Activated naive CD8-positive, alpha-beta T cell treated with anti-CD3 and anti-CD28 coated beads for 36 hours (primary cell): ENCODE measurements at places on chromosomes 16 and 17.

GRCh38 chr17:69581061-69581961 is 166.8 kb downstream of the MAP2K6 start:
- DNase-seq = peak; percentile 10

- DNase-seq = no peak
Observed at GRCh38 chr16:84690088-84690819, 9.5 kb upstream of the USP10 start.

DNA sequence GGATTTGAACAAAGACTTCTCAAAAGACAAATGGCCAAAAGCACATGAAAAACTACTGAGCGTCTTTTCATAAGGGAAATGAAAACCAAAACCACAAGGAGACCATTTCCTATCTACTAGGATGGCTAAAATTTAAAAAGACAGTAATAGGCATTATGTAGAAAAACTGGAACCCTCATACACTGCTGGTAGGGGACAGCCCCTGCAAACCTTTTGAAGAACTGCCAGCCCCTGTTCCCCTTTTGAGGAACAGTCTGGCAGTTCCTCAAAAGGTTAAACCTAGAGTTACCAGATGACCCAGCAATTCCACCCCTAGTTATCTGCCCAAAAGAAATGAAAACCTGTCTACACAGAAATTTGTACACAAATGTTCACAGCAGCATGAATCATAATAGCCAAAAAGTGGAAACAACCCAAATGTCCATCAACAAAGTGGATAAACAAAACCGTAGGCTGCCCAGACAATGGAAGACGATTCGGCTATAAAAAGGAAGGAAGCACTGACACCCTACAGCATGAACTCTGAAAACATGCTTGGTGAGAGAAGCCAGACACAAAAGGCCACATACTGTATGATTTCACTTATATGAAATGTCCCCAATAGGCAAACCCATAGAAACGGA is 22.9 kb downstream of the CDIP1 start:
- DNase-seq = no peak

DNA sequence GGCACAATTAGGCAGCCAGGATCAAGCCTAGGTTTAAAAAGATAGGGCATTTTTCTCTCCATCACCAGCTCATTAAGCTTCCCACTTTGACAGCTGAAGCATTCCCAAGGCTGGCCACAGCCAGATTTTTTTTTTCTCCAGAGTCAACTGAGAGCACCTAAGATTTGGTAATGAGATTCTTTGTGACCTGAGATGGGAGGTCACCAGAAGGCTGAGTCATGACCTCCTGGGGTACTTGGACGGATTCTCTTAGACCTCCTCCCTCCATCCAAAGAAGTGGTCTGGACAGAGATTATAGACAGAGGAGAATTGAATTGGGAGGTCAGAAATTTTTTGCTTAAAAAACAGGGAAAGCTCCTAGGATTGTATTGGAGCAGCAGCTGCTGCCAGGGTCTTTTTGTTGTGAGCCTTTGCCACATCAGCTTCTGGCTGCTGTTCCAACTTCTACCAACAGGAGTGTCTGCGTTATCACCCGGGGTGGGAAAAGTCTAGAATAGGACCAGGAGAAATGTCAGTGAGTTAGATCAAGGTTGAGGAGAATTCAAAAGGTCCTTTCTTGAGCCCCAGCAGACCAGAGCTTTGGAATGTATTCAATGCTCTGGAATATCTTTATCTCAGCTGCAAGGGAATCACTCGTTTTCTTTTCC is 221.2 kb upstream of the N4BP1 start:
- no peak for DNase-seq

DNA sequence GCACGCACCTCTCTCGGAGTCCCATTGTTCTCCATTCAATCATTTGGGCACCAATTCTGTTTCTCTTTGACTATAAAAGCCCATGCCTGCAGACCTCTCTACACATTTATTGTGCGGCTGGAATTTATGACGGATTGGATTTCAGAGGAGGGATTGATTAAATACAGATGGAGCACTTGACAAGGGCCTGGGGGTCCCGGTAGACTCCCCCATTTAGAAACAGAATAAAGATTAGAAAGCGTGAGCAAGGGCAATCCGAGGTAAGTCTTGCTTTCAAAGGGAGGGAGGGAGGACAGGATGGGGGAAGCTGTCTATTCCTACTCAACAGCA is 15.1 kb upstream of the PITPNM3 start:
- no peak for DNase-seq

- no peak for DNase-seq
Observed at GRCh38 chr16:85327731-85328675, 215.7 kb upstream of the CIBAR2 start.

DNA sequence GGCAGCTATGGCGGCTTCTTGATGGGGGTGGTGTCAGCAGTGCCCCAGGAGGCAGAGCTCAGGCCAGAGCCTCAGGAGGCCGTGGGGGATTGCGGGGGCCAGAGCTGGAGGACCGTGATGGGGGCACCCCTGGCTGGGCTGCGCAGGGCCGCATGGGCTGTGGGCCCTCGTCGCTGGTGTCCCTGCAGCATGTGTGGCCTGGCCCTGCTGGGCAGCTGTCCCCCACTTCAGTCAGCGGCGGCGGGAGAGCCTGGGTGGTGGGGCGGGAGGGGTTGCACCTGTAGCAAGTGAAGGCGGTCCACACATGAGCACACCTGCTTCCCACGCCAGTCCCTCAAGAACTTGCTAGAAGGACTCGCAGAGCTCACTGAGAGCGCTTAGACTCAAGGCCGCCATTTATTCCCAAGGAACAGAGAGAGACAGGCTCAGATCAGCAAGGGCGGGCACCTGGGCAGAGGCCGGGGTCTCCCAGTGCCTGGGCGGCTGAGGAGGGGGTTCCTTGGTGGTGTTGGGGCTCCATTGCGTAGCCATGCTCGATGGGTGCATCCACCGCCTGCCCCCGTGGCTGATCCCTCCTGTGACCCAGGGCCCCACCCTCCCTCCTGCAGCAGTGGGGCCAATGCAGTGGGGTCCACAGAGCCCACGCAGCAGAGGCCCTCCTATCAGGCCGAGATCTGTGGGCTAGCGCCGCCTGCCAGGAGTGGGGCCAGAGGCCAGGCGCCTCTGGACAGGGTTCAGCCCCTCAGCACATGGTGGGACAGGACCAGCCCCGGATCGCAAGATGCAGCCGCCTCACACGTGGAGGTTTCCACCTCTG is 15.7 kb downstream of the PRSS27 start:
- DNase-seq = no peak

GRCh38 chr17:39926588-39927100 is 757 bp downstream of the ORMDL3 start:
- peak; percentile 67 for DNase-seq

GRCh38 chr16:11386791-11387546 is 41.7 kb downstream of the RMI2 start:
- DNase-seq = no peak

GRCh38 chr17:40062329-40063186 is at the start of gene THRA:
THRA (plus strand) TSS chr17:40062965; CDS start chr17:40074489, 11,524 bp downstream.
- peak; percentile 82 for DNase-seq

DNA sequence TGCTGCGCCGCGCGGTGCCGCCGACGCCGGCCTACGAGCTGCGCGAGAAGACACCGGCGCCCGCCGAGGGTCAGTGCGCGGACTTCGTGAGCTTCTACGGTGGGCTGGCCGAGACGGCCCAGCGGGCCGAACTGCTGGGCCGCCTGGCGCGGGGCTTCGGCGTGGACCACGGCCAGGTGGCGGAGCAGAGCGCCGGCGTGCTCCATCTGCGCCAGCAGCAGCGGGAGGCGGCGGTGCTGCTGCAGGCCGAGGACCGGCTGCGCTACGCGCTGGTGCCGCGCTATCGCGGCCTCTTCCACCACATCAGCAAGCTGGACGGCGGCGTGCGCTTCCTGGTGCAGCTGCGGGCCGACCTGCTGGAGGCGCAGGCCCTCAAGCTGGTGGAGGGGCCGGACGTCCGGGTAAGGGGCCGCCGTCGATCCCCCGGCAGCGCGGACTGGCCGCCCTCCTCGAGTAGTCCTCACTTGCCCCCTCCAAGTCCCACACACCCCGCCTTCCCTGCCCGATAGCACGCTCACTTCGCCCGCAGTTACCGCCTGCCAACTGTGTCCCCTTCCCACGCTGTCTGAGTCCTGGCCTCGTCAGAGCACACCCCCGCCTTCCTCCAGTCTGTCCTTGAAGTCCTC is 470 bp downstream of the MLYCD start:
- peak; percentile 45 for DNase-seq

- no peak for DNase-seq
Observed at GRCh38 chr17:66371561-66371960, 69.1 kb downstream of the PRKCA start.

GRCh38 chr16:72649254-72649944 is 398.5 kb downstream of the ZFHX3 start:
- DNase-seq = no peak

DNA sequence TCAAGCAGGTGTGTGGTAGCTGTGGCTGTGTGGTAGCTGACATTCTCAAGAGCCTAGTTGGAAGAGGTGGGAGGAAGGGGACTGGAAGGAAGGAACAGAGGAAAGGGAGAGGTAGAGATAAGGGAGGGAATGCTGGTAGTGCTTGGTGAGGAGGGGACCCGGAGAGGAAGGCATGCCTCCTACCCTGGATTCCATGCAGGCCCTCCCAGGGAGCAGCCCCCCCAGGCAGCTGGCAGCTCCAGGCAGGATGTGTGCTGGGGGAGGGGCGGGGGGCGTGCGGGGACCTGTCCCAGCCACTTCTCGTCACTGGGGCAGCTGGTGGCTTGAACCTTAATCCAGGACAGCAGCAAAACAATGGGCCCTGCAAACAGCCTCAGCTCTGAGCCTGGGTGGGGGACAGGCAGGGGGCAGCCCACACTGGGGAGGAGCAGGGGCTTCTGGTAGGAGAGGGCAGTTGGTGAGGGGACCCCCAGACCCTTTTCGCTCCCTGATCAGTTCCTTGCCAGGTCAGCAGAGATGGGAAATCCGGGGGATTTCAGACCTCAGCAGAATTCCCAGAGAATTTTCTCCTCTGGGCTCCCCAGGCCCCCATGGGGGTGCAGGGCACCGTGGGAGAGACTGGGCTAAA is 27.1 kb downstream of the ARHGAP23 start:
- no peak for DNase-seq

GRCh38 chr16:20871941-20872815 is 28.0 kb downstream of the DCUN1D3 start:
- no peak for DNase-seq

GRCh38 chr16:89106533-89107202 is 13.0 kb downstream of the ACSF3 start:
- DNase-seq = no peak

DNA sequence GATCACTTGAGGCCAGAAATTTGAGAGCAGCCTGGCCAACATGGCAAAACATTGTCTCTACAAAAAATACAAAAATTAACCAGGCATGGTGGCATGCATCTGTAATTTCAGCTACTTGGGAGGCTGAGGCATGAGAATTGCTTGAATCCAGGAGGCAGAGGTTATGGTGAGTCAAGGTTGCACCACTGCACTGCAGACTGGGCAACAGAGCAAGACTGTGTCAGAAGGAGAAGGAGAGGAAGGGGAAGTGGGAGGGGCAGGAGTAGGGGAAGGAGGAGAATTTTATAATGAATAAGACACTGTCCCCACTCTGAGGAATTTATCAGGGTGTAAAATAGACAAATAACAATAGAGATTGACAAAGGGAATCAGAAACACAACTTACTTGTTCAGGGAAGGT is 440.6 kb upstream of the DYNLRB2 start:
- no peak for DNase-seq

DNA sequence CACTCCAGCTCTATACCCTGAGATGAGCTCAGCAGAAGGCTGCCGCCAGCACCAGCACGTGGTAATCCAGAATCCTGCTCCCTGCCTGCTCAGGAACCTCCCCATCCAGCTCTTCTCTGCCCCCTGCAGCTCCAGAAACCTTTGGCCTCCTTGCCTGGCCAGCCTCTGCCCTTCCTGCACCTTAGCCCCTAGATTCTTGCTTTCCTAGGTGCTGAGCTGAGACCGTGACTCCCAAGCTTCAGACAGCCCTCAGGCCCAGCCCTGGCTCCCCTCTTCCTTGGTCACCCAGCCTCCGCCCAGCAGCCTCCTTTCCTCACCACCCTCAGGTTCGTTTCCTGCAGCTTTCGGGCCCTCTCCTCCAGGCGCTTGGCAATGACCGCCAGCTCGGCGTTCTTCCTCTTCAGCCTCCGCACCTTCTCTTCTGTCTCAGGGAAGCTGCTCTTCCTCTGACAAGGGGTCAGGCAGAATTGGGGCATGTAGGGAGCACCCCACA is 2.6 kb downstream of the TSPOAP1 start:
- DNase-seq = no peak
